Kidney glomerular epithelial cell (primary cell): ENCODE measurements at places on chromosomes 12 and 14.

- DNase-seq = no peak
Measured at GRCh38 chr14:97336179-97336578, 539.0 kb downstream of the VRK1 start.

GRCh38 chr12:53196486-53196885 lies 10.6 kb downstream of the ITGB7 start:
- DNase-seq = no peak

GRCh38 chr14:75442166-75442565 lies 14.3 kb downstream of the JDP2 start:
- DNase-seq = no peak

DNA sequence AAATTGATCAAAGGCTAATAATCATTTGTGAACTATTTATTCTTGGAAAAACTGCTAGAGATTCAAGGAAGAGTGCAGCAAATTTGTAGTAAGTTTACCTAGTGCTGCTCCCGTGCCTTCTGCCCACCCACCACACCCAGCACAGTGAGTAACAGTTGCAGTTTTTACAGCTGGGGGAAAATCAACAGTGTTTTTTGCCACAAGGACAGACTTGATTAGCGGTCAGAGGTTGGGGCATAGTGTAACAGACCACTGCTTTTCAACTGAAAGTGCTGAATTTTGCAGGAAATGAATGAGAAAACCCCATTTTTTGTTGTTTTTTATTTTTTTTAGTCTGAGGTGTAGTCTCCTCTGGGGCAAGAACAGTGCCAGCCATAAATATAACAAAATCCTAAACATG lies 7.5 kb upstream of the KLRK1 start:
- no peak for DNase-seq

- no peak for DNase-seq
Measured at GRCh38 chr12:57940915-57941164, 527 bp upstream of the ATP23 start.

DNA sequence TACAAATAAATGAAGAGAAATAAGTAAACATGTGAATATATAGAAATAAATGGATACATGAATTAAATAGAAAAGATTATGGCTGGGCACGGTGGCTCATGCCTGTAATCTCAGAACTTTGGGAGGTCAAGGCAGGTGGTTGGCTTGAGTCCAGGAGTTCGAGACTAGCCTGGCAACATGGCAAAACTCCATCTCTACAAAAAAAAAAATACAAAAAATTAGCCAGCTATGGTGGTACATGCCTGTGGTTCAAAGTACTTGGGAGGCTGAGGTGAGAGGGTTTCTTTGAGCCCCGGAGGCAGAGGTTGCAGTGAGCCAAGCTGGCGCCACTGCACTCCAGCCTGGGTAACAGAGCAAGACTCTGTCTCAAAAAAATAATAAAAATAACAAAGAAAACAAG lies 5.1 kb upstream of the CLEC7A start:
- no peak for DNase-seq

DNA sequence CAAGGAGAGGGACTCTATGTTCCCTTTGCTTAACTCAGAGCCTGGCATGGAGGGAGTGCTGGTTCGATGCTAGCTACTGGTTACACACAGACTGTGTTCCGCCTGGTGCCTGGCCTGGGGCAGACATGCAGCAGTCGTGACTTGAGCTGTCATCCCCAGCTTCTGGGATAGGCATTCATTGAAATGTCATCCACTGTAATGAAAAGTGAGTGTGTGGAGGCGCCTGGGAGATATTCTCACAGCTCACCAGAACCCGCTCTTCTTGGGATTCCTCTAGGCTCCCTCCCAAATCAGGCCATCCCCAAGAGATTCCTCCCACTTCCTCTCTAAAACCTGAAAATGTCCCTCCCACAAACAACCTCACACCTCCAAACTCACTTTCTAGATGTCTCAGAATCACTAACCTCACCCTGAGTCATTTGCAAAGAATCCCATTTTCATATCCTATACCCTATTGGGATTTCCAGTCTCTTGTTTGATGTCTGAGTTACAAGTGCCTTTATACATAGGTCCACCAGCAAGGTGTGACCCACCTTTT lies 82.8 kb downstream of the CRACR2A start:
- no peak for DNase-seq

- peak; percentile 36 for DNase-seq
Measured at GRCh38 chr12:51326698-51327439, 2.9 kb upstream of the BIN2 start.

DNA sequence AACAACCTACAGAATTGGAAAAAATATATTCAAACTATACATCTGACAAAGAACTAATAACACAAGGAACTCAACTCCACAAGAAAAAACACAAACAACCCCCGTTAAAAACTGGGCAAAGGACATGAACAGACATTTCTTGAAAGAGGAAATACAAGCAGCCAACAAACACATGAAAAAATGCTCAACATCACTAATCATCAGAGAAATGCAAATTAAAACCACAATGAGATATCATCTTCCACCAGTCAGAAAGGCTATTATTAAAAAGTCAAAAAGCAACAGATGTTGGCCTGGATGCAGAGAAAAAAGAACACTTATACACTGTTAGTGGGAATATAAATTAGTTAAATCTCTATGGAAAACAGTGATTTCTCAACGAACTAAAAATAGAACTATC lies 82.6 kb upstream of the CCDC91 start:
- DNase-seq = no peak

GRCh38 chr12:46524778-46525177 lies 152.2 kb upstream of the SLC38A2 start:
- DNase-seq = no peak

- no peak for DNase-seq
Measured at GRCh38 chr14:88316521-88316920, 6.5 kb downstream of the KCNK10 start.

DNA sequence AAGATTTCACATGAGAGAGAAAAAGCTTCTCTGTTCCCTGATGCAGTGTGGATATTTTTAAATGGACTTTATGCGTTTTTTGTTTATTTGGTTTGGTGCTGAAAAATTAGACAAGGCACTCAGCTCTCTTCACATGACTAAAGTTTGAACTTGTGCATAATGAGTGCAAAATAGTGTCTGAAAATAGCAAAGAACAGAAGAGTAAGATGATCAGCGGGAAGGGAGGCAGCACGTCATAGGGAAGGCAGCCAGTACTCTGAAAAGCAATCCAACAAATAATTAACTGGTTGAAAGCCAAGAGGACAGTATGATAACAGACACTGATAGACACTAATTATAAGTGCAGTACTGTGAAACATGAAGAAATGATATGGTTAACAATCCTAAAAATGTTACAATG lies 46.6 kb upstream of the CDKN3 start:
- peak; percentile 30 for DNase-seq

GRCh38 chr12:93121729-93122488 lies 192.8 kb upstream of the EEA1 start:
- DNase-seq = peak; percentile 88

DNA sequence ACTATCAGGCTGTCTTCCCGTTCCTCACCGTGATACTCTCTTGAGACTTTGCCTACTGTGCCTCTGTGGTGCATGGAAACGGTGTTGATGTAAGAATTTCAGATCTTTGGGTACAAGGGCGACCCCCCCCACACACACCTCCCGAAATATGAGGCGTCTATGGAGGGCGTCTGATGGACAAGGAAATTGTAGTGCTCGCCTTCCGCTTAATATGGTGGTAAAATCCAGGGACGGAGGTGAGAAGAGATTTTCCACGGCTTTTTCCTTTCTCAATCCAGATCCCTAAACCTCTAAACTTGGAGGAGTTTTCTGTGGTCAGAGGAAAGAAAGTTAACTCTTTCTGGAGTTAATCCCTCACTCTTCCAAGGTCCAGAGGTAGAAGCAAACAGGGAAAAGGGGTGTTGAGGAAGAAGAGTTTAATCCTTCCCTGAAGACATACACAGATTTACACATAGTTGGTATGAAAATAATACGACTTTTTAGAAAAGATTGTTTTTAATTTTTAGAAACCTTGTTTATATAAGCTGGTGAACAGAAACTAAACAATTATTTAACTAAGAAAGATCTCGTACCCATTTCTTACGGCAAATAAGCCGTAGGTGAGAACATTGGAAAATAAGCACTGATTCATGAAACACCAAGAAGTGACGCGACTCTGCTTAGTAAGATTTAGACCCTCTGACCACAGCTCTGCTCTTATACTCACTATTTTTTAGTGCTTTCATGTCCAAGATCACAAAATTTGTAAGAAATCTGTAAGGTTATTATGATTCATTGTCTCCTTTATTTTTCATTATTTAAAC lies 23.1 kb upstream of the RNASE12 start:
- peak; percentile 53 for DNase-seq

DNA sequence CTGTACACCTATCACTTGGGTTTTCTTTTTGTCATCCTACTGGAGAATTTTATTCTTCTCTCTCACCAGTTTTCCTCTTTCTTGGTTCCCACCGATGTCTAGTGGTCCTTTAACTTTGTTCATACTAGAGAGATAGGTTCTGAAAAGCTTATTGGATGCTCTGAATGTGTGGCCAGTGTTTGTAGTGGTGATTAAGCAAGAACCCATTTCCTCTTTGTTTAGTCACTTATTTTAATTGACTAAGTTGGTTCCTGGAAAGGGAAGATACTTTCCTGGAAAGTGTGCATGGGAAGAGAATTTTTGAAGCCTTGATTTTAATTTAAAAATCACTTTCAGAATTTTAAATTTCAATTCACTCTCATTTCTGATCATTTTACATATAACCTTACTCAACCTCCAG lies 127.2 kb downstream of the OTOGL start:
- peak; percentile 15 for DNase-seq

DNA sequence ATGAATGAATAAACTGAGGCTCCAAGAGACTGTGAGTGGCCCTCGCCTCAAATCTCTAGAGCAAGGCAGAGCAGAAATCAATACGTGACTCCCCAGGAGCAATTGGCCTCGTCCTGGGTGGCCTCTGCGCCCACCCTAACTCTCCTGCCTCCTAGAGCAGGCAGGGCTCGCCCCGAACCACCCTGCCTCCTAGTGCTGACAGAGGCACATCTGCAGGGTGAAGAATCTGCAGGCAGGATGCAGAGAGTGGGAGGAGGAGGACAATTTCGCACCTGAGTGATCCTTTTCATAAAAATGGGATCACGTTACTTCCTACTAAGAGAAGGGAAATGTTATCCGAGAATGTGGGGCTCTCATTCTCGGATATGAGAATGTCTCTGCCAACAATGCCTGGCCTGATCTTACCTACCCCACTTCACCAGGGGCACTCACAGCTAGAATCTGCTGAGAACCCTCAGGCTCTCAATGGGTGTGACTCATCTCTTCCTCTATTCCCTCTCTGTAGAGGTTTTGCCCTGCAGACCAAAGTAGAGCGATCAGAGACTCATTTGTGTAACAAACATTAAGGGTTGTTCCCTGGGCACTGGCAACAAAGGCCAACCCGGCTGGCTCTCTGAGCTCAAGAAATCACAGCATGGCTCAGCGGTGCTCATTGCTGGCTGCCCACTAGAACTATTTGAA lies 61.7 kb upstream of the BCL2L14 start:
- DNase-seq = peak; percentile 58

DNA sequence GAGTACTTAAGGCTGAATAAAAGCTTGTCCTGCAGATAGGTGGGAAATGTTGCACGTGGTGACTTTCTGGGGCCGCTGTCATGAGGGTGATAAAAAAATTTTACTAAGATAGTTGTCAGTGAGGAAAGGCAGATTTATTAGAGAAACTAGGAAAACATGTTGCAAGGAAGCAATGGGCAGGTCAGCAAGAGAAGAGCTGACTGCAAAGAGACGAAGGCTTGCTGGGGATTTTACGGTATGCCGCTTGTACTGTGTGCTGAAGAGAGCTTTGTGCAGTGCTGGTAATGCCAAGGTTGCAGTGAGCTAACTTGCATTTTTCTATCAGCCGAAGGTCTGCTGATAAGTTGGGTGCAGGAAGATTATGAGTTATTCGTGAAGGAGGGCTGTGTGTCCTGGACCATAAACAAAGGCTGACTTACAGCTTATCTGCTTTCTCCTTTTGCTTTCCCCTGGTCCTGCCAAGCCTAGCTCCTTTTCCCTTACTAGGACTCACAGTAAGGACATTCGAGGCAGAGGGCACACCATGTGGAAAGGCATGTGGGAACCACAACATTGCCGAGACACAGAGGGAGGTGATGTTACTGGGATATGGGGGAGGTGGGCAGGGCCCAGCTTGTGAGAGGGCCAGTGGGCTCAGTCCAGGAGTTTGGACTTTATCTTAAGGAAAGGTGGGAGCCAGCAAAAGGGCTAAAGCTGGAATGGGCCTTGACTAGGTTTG lies 7.4 kb upstream of the CCDC88C start:
- no peak for DNase-seq

GRCh38 chr12:90695415-90695814 lies 259.6 kb downstream of the CCER1 start:
- no peak for DNase-seq

- DNase-seq = no peak
Measured at GRCh38 chr12:79847417-79847816, 87.5 kb downstream of the PPP1R12A start.

DNA sequence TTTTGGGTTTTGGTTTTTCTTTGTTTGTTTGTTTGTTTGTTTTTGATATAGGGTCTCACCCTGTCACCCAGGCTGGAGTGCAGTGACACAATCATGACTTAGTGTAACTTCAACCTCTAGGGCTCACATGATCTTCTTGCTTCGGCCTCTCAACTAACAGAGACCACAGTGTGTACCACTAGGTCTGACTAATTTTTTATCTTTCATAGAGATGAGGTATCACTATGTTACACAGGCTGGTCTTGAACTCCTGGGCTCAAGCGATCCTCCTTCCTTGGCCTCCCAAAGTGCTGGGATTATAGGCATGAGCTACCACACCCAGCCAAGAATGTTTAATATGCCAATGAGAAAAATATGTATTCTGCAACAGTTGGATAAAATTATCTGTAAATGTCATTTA lies 29.6 kb upstream of the USP15 start:
- no peak for DNase-seq

GRCh38 chr14:90805084-90805391 lies 11.2 kb downstream of the TTC7B start:
- no peak for DNase-seq

DNA sequence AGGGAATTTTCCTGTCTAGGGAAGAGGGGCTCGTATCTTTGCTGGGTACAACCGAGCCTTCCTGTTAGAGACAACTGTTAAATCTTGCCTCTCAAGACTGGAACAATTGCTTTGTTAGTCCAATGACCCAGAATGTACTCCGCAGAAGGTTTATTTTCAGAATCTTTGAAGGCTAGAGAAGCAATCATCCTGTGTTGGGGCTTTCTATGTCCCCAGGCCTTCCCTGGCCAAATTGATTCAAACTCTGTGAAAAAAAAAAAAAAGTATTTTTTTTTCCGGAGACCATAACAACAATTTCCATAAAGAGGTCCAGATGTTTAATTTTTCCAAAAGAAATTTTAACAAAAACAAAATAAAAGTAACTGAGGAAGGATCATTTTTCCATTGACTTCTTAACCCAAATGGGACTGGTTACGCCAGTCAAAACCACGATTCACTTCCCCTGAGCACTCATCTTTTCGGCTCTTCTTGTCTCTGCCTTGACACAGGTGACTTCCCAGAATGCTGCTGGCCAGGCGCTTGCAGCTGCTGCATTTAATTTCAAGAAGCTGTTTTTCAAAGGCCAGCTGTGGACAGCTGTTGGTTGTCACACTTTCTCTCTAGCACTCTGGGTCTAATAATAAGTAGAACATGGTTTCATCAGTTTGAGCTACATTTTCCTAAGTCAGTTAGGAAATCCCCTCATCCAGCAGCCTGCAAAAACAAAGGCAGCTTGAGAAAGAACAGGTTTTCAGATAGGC lies 81.6 kb upstream of the MANSC4 start:
- no peak for DNase-seq
